ENCODE measurements at places on chromosomes 12 and 14. TPM values are rescaled to one million over a fixed set of nuclear protein-coding genes. Genes with fewer than 3 reads are reported as not detected.

DNA sequence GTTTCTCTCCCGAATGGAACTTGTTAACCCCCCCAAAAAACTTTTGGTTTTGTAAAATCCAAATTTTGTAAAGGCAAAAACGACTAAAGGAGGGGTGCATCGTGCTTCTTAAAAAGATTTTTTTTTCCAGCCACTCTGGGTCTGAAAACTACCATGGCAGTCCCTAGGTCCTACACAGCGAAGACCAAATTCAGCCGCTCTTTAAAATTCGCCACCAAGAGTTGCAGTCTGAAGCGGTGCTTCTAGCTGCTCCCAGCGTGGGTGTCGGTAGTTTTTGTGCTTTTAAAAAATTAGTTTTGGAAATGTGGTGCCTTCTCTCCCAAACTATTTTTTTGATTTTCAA lies 873 bp upstream of the GSC start:
- peaks cover 83% of the 10 kb centered on the region for H3K27me3 ChIP-seq
- peaks cover 28% of the 10 kb centered on the region for H3K4me1 ChIP-seq
- H3K27ac ChIP-seq, result no peak overlapping the region

- H3K4me1 ChIP-seq, result no peaks in the 10 kb centered on the region
- H3K27me3 ChIP-seq, result no peaks in the 10 kb centered on the region
- DNase-seq, result no peak
- H3K4me3 ChIP-seq, result no peak overlapping the region
- no peaks in the 10 kb centered on the region for H3K36me3 ChIP-seq
- H3K27ac ChIP-seq, result no peak overlapping the region
These were observed 63.7 kb downstream of the TRAF3 start for GRCh38 chr14:102840771-102841528.

- no peaks in the 10 kb centered on the region for H3K4me1 ChIP-seq
- no peaks in the 10 kb centered on the region for H3K36me3 ChIP-seq
- no peak for DNase-seq
- no peak overlapping the region for H3K27ac ChIP-seq
- no peak overlapping the region for H3K4me3 ChIP-seq
- no peaks in the 10 kb centered on the region for H3K27me3 ChIP-seq
These were observed 113.6 kb downstream of the CHST11 start for GRCh38 chr12:104570174-104570907.

- H3K4me1 ChIP-seq, result no peaks in the 10 kb centered on the region
- no peaks in the 10 kb centered on the region for H3K27me3 ChIP-seq
- DNase-seq, result no peak
These were observed 310.8 kb downstream of the FUT8 start for GRCh38 chr14:65723348-65723747.

- peaks cover 55% of the 10 kb centered on the region for H3K4me1 ChIP-seq
- peaks cover 5% of the 10 kb centered on the region for H3K36me3 ChIP-seq
- peak; percentile 89 for DNase-seq
- H3K4me3 ChIP-seq, result peak overlapping the region; percentile 97
These were observed 648 bp downstream of the CHD4 start for GRCh38 chr12:6606331-6607131.

GRCh38 chr14:61532763-61533162 lies 162.6 kb upstream of the HIF1A start:
- no peak overlapping the region for H3K27ac ChIP-seq
- no peaks in the 10 kb centered on the region for H3K27me3 ChIP-seq
- H3K36me3 ChIP-seq, result no peaks in the 10 kb centered on the region
- DNase-seq, result no peak
- H3K4me1 ChIP-seq, result no peaks in the 10 kb centered on the region
- no peak overlapping the region for H3K4me3 ChIP-seq

GRCh38 chr12:52179396-52179973 lies 12.3 kb downstream of the KRT80 start:
- H3K4me1 ChIP-seq, result no peaks in the 10 kb centered on the region
- no peaks in the 10 kb centered on the region for H3K27me3 ChIP-seq
- no peak for DNase-seq
- H3K4me3 ChIP-seq, result no peak overlapping the region

DNA sequence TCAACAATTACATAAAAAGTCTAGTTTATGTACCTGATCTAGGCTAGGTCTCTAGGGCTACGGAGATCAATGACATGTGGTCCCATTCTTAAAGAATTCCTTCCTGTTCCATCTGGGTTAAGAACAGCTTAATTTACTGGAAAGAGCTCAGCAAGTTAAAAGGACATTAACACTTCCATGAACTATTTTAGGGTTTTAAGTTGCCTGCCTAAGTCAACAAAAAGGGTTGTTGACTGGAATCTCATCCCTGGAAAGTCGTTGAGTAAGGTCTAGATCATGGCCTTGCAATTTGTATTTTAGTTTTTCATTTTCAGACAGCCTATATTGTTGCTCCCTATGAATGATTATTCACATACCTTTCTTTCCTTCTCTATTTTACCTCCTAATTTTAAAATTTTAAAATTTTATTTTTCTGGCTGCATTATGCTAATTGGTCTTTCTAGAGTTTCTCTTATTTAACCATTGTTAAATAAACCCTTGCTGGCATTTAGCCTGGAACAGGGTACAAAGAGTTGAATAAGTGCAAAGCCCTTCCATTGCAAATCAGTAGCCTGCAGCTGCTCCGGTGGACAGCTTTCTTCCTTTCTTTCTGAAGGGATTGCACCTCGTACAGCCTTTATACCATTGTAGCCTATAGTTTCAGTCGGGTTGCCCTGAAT lies 66.3 kb downstream of the VRK1 start:
- H3K36me3 ChIP-seq, result no peaks in the 10 kb centered on the region
- no peak overlapping the region for H3K4me3 ChIP-seq
- H3K4me1 ChIP-seq, result no peaks in the 10 kb centered on the region
- no peaks in the 10 kb centered on the region for H3K27me3 ChIP-seq

DNA sequence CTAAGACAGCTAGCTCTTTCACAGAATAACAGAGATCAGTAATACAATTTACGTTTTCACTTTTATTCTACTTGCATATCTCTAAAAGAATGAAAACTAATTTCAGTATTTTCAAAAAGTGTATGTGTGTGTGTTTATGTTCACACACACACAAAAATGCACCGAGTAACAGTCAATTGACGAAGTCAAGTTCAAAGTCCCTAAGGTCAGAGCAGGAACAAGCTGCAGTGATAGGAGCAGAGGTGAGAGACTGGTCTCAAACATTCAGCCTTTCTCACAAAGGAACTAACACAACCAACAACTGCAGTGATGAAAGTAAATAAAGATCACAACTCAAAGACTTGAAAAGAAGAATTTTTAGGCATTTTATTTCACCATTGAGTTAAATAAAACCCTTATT lies 429.7 kb downstream of the C12orf50 start:
- H3K4me1 ChIP-seq, result no peaks in the 10 kb centered on the region
- H3K4me3 ChIP-seq, result no peak overlapping the region
- no peak for DNase-seq
- no peaks in the 10 kb centered on the region for H3K36me3 ChIP-seq

DNA sequence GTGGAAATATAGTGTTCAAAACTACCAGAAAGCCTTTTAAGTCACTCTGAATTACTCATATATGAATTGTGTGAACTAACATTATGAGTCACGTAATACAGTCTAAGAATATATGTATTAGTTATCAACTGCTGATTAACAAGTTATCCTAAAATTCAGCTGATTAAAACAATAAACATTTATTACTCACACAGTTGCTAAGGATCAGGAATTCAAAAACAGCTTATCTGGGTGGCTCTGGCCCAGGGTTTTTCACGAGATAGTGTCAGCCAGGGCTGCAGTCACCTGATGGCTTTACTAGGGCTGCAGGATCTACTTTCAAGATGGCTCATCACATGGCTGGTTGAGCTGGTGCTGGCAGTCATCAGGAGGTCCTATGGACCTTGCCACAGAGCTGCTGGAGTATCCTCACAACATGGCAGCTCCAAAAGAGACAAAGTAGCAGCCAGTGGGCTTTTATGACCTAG lies 36.5 kb downstream of the CORO1C start:
- peaks cover 7% of the 10 kb centered on the region for H3K36me3 ChIP-seq
- peak overlapping the region; percentile 95 for H3K27ac ChIP-seq
- no peaks in the 10 kb centered on the region for H3K4me1 ChIP-seq
- DNase-seq, result no peak
- no peaks in the 10 kb centered on the region for H3K27me3 ChIP-seq

- DNase-seq, result peak; percentile 27
- H3K36me3 ChIP-seq, result no peaks in the 10 kb centered on the region
These were observed 1.8 kb upstream of the TESC start for GRCh38 chr12:117100851-117101673.

GRCh38 chr14:24556756-24557155 lies 19.3 kb downstream of the CTSG start:
- no peak overlapping the region for H3K4me3 ChIP-seq
- H3K36me3 ChIP-seq, result no peaks in the 10 kb centered on the region
- H3K27me3 ChIP-seq, result no peaks in the 10 kb centered on the region
- H3K27ac ChIP-seq, result no peak overlapping the region
- DNase-seq, result no peak
- H3K4me1 ChIP-seq, result no peaks in the 10 kb centered on the region

DNA sequence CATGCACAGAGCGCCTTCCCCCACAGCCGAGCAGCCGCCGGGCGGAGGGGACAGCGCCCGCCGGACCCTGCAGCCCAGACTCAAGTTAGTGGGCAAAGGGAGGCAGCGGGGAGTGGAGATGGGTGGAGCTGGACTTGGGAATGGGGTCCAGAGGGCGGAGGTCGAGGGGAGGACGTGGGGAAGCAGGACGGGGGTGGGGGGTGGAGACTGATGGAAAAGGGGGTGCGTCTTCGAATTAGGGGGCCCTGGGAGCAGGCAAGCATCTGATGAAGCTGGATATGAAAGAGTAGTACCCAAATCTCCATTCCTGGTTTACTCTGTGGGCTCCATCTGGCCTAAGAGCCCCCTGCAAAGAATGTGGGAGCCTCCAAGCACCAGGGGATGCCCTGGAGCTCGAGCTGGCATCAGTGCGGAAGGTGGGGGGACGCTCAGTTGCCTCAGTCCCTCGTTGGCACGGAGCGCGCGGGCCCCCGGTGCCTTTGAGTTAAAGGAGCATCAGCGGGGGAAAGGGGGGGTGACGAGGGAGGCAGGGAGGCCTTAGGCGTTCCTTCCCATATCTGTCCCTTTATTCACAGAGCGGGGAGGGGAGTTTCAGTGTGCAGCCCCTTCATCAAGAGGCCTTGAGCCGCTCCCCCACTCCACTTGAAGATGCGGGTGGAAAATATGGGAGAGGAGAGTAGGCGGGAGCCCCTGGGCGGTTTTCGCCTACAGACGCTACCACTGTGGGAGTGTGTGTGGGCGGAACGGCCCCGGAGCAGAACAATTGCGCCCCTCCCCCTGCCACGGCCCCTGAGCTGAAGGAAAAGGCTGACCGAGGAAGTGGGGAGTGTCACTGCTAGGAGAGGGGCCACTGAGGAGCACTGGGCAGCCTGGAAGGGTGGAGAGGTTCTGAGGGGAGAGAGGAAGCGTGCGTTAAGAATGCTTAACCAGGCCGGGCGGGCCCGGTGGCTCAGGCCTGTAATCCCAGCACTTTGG lies 644 bp downstream of the NAB2 start:
- H3K36me3 ChIP-seq, result peaks cover 10% of the 10 kb centered on the region
- peak; percentile 92 for DNase-seq
- H3K4me1 ChIP-seq, result peaks cover 54% of the 10 kb centered on the region
- peak overlapping the region; percentile 88 for H3K4me3 ChIP-seq
- no peaks in the 10 kb centered on the region for H3K27me3 ChIP-seq

GRCh38 chr14:65263177-65263788 lies 149.2 kb upstream of the FUT8 start:
- H3K27ac ChIP-seq, result no peak overlapping the region
- no peaks in the 10 kb centered on the region for H3K4me1 ChIP-seq
- H3K4me3 ChIP-seq, result no peak overlapping the region
- no peak for DNase-seq

DNA sequence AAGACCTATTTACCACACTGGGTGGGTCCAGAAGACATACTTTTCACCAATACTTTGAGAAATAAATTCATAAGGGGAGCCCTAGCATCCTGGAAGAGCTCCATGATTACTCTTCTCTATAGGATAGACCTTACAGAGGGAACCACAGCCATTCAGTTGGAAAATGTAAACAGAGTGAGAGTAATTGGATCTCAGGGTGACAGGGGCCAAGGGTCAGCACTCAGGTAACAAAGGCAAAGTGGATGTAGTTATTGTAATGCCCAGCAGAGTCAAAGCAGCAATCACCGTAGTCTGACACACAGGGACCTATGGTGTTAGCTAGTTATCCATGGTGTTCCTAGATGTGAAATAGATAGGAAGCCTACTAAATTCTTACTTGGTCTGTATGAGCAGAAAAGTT lies 10.8 kb upstream of the GTF2A1 start:
- no peak overlapping the region for H3K27ac ChIP-seq
- H3K4me1 ChIP-seq, result no peaks in the 10 kb centered on the region
- H3K27me3 ChIP-seq, result no peaks in the 10 kb centered on the region

DNA sequence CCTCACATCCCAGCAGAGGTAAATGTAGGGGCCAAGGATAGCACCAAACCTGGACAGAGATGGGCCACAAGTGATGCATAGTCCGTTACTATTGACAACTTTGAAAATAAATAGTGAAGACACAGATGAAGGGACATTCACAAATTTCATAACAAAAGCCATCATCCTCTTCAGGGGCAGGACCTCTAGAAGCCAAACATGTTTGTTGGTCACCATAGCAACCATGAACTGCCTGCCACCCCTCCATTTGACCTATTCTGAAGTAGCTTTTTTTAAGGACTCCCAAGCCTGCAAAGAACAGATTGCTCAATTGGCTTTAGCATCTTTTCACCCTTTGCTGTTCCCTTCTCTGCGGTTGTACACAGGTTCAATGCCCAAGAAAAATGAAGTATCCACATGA lies 35.7 kb upstream of the MDM1 start:
- H3K4me3 ChIP-seq, result no peak overlapping the region
- DNase-seq, result no peak
- no peaks in the 10 kb centered on the region for H3K27me3 ChIP-seq
- H3K4me1 ChIP-seq, result no peaks in the 10 kb centered on the region
- no peaks in the 10 kb centered on the region for H3K36me3 ChIP-seq

DNA sequence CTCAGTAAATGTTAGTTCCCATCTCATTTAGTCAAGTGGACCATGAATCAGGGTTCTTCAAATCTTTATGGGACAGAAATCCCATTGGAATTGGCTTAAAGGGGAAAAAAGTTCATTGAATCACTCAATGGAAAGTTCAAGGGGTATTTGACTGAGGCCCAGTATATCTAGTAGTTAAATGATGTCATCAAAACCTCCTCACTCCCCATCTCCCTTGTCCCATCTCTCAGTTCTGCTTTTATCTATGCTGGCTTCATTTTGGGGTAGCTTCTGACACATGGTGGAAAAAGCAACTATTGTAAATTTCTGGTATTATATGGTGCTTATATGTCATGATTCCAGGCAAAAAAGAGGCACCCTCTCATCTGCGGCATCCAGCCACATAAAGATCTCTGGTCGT lies 51.9 kb downstream of the DAAM1 start:
- H3K4me1 ChIP-seq, result peaks cover 55% of the 10 kb centered on the region
- DNase-seq, result no peak
- H3K36me3 ChIP-seq, result no peaks in the 10 kb centered on the region
- H3K27me3 ChIP-seq, result no peaks in the 10 kb centered on the region
- H3K4me3 ChIP-seq, result no peak overlapping the region

GRCh38 chr12:5260086-5260485 lies 171.8 kb upstream of the NTF3 start:
- H3K4me3 ChIP-seq, result no peak overlapping the region
- H3K4me1 ChIP-seq, result no peaks in the 10 kb centered on the region
- no peaks in the 10 kb centered on the region for H3K27me3 ChIP-seq
- no peak for DNase-seq
- H3K36me3 ChIP-seq, result no peaks in the 10 kb centered on the region
- no peak overlapping the region for H3K27ac ChIP-seq

The CCDC38 gene
- total RNA-seq, result not detected

The RAPGEF3 gene
- 14.6 TPM for total RNA-seq

The RND1 gene
- total RNA-seq, result not detected

The SYCP3 gene
- 0.14 TPM for total RNA-seq

The SDR9C7 gene
- total RNA-seq, result not detected

The SLC4A8 gene
- 3.0 TPM for total RNA-seq
